Stimulated activated CD8-positive, alpha-beta memory T cell treated with anti-CD3 and anti-CD28 coated beads, Interleukin-15, amount 100 ng/mL, for 24 hours (primary cell): ENCODE measurements at places on chromosomes 13 and 19.

DNA sequence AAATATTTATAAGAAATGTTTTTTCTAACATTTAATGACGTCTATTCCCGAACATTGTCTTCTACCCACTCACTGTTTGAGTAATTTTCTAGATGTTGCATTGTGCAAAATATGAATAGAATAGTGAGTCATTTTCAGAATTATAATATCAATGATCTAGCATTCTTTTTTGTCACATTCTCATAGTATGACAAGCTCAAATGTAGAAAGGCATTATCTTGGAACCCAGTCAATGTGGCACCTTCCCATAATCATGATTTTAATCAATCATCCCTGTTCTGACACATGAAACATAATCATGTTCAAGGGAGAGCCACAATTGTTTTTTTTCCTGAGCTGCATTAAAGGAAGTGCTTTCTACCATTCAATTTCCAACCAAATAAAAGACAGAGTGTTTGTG, 265.8 kb downstream of the OXGR1 start:
- DNase-seq, result no peak

DNA sequence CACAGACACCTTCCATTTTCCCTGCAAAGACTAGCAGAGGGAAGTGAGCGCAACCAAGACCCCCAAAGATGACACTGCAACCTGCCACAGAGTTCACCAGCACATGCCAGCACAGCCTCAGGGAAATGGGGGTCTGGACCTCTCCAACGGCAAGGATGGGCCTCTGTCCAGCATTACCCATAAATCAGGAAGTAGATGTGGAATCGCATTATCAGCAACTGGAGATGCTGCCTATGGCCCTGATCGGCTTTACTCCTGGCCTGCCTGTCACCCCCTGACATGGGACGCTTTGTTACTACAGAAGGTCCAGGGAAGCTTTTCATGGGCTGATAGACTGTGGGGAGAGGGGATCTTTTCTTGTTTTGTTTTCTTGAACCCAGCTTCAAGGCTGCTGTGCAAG, 41.4 kb upstream of the POU2F2 start:
- DNase-seq, result no peak

GRCh38 chr19:1503089-1503924, 9.5 kb downstream of the ADAMTSL5 start:
- peak; percentile 59 for DNase-seq

GRCh38 chr13:44278166-44278565, 95.5 kb upstream of the SERP2 start:
- DNase-seq, result no peak

DNA sequence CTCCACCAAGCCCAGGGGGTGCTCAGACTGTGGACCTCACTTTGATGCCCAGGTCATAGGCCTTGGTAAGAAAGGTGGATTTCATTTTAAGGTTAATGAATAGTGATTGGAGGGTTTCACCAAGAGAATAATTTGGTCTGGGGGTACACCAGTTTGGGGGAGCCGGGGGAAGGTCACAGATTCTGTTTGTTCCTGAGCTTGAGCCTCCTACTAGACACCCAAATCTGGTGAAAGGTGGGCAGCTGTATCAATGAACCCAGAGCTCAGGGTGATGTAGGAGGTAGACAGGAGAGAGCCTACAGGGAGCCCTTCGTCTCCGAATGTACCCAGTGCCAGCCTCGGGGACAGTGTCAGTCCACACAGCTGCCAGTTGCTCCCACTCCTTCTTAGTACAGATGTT, 63.7 kb upstream of the ATP12A start:
- no peak for DNase-seq

GRCh38 chr13:43085545-43085944, 62.2 kb downstream of the DNAJC15 start:
- DNase-seq, result no peak

DNA sequence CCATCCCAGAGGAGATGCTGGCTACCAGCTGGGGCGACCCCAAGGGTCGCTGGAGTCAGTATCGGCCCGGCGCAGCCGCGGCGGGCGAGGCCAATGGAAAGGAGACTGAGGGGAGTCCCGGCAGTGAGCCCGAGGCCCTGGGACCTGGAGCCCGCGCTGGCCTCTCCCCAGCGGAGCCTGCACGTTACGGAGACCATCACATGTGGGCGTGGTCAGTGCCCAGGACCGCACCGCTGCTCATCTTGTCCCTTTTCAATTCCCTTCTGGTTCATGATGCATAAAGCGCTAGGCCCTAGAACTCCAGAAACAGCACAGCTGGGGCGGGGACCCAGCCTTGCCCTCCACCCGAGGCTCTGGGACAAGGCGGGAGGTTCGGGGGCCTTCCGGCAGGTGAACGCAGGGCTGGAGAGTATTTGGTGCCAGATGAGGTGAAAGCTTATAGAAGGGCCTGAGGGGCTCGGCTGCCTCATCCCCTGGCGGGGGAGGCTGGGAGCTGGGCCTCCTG, 8.0 kb downstream of the C19orf25 start:
- DNase-seq, result no peak

- DNase-seq, result peak; percentile 65
These were observed at the start of gene RASL11A for GRCh38 chr13:27270594-27271520. TSS of gene RASL11A (plus strand) at chr13:27270830. CDS start at chr13:27270945, 115 bp downstream.

- no peak for DNase-seq
These were observed 123.1 kb downstream of the ITGBL1 start for GRCh38 chr13:101575581-101575980.
